IPS-NIHi11 (cell line): ENCODE measurements at places on chromosomes 4 and X.

DNA sequence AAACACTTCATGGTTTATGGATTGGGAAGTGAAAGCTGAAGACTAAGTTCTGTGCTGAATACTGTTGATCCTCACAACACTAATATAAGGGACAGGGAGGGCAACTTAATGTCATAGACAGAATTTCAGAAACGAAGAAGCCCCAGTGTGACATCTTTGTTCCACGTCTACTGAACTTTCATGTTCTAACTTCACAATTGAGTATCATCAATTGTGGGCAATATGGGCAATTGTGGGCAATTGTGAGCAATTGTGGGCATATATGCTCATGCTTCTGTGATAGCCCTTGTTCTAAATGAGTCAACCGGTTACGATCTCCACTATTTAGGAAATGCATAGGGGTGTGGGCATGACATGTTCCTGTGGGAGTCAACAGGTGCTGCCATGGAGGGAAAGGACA, 33.7 kb downstream of the CYBB start:
- no peak for DNase-seq

- DNase-seq: no peak
These were observed 459.7 kb upstream of the FAT1 start for GRCh38 chr4:187183346-187183745.

GRCh38 chr4:122577808-122578781, 42.8 kb downstream of the IL21 start:
- peak; percentile 65 for DNase-seq

DNA sequence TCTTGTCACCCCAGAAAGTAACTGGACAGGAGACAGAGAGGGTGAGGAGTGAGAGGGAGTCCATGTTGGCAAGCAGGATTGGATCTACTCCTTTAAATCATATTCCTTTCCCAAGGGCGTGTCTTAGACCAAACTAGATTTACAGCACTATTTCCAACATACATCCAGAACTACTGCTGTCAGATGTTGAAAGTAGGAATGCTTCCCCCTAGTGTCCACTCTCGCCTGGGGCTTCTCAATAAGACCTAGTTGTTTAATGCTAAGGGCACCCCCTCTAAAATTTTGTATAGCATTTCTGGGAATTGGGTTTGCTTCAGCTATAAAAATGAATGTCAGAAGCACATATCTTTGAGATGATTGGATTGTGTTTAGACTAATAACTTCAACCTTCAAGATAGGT, 13.3 kb downstream of the OFD1 start:
- DNase-seq: no peak

GRCh38 chrX:40166582-40166981, 68.8 kb upstream of the BCOR start:
- no peak for DNase-seq
